ENCODE measurements at places on chromosomes 11 and 22.

DNA sequence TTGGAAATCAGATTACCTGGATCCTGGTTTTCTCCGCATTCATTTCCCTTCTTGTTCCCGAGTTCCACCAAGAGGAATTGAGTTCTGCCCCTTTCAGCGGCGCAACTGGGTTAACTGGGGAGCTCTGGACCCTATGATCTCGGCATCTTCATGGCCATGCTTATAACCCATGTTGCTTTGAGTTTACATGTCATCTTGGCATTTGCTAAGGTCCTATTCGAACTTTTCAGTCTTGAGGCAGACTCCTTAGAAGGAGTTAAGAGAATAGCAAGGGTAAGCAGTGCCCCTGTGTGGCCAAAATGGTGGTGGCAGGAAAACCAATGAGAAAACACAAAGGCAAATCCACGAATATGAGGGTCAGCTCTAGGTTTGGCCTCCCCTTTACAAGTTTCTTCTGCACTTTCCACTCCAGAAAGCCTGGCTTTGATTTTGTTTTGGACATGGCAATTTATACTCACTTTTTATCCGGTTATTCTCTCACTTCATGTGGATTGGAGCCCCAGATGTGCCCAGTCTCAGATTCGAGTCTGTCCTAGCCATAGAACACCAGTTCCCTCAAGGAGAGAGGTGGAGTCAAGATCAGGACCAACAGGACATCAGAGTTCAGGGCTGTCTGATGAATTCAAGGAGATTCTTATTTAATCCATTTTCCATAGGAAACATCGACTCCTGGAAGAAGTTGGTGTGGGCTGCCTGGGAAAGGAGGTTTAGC, 55.3 kb upstream of the FBXO3 start:
- DNase-seq = peak; percentile 55

- no peak for DNase-seq
These were observed 276.8 kb downstream of the BRD1 start for GRCh38 chr22:49550766-49551362.

GRCh38 chr11:61011950-61012736, 40.7 kb downstream of the CD6 start:
- no peak for DNase-seq

DNA sequence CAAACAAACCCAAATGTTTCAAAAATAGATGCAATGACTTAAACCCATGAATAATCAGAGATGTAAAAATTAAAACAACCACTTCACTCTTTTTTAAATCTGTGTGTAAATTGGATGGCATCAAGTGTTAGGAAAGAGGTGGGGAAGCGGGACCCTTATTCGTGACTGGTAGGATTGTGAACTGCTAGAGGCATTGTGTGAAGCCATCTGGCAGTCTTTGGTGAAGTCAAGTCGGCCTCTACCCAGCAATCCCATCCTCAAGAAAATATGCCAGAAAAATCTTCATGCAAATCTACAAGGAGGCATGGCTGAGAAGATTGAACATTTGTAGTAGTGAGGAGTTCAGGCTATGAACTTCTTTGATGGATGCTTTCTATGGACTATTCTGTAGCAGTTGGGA, 114.6 kb upstream of the C11orf87 start:
- no peak for DNase-seq

GRCh38 chr11:41320653-41321052, 138.8 kb downstream of the LRRC4C start:
- DNase-seq = no peak

All from activated naive CD4-positive, alpha-beta T cell treated with Interleukin-2 at 50 U/mL for 16 hours (primary cell).